ENCODE measurements at places on chromosomes 16 and 17.

- no peak for DNase-seq
Observed at GRCh38 chr17:50818921-50819657, 16.3 kb upstream of the WFIKKN2 start.

DNA sequence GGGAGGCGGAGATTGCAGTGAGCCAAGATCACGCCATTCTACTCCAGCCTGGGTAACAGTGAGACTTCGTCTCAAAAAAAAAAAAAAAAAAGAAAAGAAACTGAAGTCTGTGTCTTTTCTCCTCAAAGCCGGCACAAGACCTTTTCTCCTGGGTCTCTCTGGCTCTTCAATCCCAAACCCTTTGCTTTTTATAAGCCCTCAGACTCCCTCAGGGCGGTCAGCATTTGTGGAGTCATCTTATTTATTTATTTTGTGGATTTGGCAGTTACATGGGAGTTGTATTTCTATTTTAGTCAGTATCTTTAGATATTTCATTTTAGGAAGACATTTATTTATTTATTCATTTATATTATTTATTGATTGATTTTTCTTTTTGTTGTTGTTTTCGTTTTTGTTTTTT is 57.7 kb upstream of the MAP3K14 start:
- no peak for DNase-seq

DNA sequence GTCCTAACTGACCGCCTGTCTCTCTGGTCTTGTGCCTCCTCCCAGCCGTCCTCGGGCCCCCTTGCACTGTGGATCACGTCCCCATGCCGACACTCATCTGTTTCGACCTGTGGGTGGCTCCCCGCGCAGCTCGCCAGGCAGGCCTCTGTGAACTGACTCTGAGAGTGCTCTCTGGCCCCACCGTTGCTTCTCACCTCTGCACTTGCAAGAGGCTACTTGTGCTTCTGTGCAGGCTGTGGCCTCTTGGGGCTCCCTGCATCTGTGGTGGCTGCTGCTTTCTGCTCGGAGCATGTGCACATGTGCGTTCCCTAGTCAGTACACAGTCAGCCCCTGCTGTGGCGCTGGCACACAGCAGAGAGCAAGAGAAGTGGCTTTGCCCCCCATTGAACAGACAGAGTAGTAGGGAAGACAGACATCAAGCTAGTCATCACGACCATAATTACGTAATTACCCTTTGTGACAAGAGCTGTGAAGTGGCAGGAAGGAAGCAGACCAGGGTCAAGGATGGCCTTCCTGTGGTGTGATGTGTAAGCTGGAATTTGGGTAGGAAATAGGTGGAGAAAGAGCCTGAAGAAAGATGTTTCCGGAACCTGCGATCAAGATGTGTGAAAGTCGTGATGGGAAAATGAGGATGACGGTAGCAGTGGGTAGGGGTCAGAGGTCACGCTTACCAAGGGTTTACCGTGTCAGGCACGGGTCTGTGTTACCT is 256.0 kb upstream of the CACNG5 start:
- no peak for DNase-seq

GRCh38 chr16:53121043-53121620 is 66.3 kb downstream of the CHD9 start:
- DNase-seq, result no peak

DNA sequence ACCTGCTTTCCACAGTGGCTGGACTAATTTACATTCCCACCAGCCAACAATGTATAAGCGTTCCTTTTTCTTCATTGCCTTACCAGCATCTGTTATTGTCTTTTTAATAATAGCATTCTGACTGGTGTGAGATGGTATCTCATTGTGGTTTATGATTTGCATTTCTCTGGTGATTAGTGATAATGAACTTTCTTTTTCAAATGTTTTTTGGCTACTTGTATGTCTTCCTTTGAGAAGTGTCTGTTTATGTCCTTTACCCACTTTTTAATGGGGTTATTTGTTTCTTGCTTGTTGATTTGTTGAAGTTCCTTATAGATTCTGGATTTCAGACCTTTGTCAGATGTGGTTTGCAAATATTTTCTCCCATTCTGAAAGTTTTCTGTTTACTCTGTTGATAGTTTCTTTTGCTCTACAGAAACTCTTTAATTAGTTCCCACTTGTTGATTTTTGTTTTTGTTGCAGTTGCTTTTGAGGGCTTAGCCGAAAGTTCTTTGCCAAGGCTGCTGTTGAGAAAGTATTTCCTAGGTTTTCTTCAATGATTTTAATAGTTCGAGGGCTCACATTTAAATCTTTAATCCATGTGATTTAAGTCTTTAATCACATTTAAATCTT is 26.8 kb downstream of the ITGAM start:
- no peak for DNase-seq

- no peak for DNase-seq
Observed at GRCh38 chr16:28543072-28543471, 4.3 kb upstream of the NUPR1 start.

Data from activated CD4-positive, alpha-beta T cell treated with anti-CD3 and anti-CD28 coated beads for 1 hour (primary cell).